ENCODE measurements at places on chromosomes 4 and X.

GRCh38 chr4:152936446-152937335, 568 bp downstream of the FHDC1 start:
- DNase-seq, result no peak

- peak; percentile 32 for DNase-seq
Measured at GRCh38 chr4:173001571-173001970, 167.0 kb upstream of the GALNT7 start.

DNA sequence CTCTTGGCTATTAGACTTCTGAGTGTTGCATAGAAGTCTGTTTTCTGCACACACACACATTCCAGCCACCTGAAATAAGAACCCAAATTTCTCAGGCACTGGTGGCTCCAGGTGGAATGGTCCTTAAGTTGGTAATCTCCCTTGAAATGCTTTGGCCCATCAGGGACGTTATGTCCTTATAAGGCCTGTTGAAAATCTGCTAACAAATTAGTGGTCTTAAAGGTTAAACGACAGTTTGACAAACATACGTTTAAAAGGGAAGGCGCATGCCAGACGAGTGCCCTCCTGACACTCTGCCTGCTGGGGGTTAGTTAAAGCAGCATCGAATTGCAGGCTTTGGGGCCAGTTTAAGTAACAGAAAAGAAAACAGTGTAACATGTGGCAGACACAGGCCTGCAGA, 125.0 kb downstream of the TBX22 start:
- DNase-seq, result no peak

GRCh38 chrX:30275498-30275897, 28.6 kb downstream of the MAGEB1 start:
- DNase-seq, result peak; percentile 19

DNA sequence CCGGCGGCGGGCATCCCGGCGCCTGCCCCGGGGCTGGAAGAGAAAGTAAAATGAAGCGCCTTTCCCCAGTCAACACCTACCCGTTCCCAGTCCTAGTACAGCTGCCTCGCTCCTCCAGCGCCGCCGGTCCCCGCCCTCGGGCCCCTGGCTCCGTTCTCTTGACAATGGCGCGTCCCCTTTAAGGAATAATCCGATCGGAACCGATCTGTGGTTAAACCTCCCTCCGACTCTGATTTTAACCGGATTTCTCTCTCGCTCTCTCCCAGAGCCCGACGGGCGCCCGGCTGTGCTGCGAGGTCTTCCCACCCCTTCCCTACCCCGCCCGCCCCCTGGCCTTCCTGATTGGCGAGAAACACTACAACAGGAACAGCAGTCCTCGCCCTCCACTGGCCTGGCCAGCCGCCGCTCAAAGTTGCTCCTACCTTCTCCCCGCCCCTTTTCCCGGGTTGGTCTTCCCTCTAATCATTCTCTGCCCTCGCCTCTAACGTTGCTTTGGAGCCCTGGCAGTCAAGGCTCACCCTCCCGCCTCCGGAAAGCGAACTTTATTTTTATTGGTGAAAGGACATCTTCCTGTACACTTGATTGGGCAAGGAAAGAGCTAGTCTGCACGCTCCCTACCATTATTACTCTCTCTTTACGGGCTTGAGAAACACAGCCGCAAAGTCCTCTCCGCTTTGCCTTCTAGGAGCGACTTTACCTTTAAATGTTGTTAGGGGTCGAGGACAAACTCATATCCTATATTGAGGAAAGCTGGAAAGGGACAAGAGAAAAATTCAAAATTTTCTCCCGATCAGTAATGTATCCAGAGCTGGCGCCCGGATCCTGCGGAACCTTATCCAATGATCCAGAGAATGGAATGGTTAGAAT, at the start of gene FRYL:
Gene FRYL, minus strand, starts transcription at position 282 of the 867 bp plus-strand sequence. CDS start 145,869 bp downstream, outside the sequence.
- peak; percentile 100 for DNase-seq

DNA sequence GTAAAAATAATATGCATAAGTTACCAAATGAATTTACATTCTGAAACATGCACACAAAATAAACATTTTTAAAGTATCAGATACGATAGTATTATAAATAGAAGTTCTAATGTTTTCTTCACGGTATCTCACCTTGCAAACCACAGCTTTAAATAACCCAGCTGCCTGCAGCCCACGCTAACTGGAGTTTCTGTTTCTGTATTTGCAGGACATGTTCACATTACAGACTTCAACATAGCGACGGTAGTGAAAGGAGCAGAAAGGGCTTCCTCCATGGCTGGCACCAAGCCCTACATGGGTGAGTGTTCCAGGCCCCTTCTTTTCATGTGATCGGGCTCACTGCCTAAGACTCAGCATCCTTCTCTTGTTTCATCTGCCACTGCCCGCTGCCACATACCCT, 291.7 kb downstream of the EVC2 start:
- no peak for DNase-seq

- no peak for DNase-seq
Measured at GRCh38 chr4:102569200-102569599, 68.0 kb downstream of the NFKB1 start.

DNA sequence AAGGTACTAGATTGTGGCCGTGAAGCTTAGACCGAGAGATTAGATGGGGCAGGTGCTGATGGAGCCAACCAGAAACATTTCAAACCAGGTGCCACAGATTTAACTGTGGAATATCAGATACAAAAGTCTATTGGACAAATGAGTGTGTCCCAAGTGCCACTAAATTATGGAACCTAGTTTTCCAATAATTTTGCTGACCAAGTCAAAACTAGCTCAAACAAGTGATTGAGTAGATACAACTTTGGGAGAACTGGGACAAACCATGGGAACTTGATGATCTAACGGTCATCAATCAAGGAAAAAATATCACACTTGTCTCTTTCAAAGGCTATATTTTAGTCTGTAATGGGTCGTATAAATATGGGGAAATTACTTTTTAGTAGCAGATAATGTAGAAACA, 562.9 kb downstream of the KCNIP4 start:
- DNase-seq, result no peak

- DNase-seq, result no peak
Measured at GRCh38 chr4:65383589-65384305, 286.5 kb downstream of the EPHA5 start.

GRCh38 chr4:136012220-136012619, 1520.1 kb downstream of the PCDH18 start:
- no peak for DNase-seq

DNA sequence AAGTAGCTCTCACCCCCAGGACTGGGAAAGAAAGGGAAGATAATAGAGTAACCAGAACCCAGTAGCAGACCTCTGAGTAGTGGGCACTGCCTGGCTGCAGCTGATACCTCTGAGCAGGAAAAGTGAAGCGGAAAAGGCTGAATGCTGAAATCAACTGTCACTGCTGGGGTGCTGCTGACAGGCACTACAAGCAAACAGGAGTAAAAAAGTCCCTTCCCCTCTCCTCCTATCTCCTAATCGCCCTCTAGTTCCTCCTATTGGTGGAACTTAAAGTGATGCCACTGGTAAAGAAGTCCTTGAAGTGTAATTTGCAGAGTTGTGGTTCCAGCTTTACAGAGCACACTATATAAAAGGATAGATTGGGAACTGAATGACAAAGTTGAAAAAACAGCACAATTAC, 32.8 kb upstream of the GLRB start:
- no peak for DNase-seq

DNA sequence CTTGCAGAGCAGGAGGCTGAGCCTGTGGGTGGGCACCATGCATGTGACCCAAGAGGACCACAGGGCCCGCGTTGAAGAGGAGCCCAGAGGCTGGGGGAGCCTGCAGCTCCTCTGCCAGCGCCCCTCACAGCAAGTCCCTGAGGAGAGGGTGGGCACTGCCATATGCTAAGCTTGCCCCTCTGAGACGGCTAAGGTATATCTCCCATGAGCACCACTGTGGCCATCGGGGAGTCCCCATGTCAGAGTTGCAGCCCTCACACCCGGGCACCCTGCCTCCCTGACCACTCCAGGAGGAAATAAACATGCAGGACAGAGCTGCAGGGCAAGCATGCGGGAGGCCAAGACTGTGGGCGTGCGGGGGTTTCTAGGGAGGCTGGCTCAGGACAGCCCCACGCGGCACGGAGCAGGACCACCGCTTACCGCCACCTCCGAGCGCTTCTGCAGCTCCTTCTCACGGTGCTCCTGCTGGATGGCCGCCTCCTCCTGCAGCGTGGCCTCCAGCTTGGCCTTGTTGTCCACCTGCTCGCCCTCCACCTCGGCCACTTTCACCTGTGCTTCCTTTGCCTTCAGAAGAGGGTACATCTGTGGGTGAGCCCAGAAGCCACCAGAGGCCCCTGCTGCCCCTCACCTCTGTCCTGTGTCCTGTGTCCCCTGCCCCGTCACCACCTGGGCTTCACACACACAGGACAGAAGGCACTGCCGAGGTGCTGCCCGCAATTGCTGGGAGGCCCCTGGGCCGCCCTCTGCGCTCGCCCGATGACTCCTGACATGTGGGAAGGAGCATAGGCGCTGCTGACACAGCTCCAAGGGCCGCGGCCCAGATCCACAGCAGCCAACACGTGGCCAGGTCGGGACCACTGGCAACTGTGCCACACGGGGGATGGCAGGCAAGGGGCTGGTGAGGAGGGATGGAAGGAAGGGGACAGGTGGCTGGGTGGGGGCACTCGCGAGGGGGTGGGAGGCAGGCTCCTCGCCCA, 29.8 kb downstream of the FGFR3 start:
- DNase-seq, result no peak
